ENCODE measurements at places on chromosomes 11 and 22.

DNA sequence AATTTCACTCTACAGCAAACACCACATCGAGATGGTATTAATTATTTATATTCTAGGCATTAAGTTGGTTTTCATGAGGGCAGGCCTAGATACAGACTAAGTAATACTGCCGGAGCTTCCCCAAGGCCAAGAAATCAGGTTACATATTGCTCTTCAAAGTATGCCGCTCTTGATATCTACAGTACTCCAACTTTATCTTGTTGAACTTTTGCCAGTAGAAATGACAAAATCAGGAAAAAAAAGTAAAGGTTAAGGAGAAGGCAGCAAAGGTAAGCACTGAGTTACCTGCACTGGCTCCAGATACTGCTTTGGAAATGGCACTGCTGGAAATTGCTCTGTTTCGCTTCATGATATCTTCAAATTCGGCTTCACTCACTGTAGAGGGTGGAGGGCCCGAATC, 14.4 kb downstream of the CPSF7 start:
- no peak for DNase-seq

GRCh38 chr22:50020606-50021005, 8.0 kb upstream of the IL17REL start:
- DNase-seq: no peak

- peak; percentile 3 for DNase-seq
These were observed 922 bp upstream of the CSNK1E start for GRCh38 chr22:38317995-38318715.

DNA sequence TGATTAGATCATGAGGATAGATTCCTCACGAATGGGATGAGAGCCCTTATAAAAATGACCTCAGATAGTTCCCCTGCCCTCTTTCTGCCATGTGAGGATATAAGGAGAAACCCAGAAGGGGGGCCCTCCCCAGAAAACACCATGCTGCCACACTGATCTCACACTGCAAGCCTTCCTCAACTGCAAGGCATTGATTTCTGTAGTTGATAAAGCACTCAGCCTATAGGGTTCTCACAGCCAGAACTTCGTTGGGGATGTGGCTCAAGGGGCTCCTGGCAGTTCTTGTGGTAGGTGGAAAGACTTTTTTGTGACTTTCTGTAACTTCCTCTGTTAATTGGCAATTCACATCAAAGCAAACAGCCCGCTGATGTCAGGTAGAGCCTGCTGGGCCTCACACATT, 108.9 kb downstream of the CD44 start:
- no peak for DNase-seq

- DNase-seq: peak; percentile 40
These were observed 2.4 kb downstream of the JAM3 start for GRCh38 chr11:134071306-134071705.

DNA sequence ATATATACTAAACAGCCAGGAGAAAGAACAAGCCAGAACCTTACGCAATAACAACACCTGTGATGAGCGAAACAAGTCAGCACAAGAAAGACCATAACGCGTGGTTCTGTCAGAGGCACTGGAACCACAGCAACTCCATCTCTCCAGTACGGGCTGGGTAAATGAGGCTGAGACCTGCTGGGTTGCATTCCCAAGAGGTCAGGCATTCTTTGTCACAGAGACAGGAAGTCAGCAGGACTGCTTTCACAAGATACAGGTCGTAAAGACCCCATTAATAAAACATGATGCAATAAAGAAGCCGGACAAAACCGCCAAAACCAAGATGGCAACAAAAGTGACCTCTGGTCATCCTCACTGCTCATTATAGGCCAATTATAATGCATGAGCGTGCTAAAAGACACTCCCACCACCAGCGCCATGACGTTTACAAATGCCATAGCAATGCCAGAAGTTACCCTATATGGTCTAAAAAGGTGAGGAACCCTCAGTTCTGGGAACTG, 21.7 kb downstream of the TPST2 start:
- peak; percentile 5 for DNase-seq
